Lung (tissue), 17 donors: ENCODE measurements at places on chromosomes 7 and 10. TPM values are rescaled to one million over a fixed set of nuclear protein-coding genes. Genes with fewer than 3 reads are reported as not detected.
A peak's percentile ranks its signal among the peaks of the same experiment; 100 is the strongest.

OR9A2 gene
- 0.82 TPM for total RNA-seq

FAM221A gene
- total RNA-seq = 18.3 TPM

ASIC3 gene
- 3.9 TPM for total RNA-seq

CDHR1 gene
- 0.46 TPM for total RNA-seq

ADIRF gene
- 171 TPM for total RNA-seq

HACD1 gene
- 16.6 TPM for total RNA-seq

FOXK1 gene
- total RNA-seq = 19.3 TPM

- H3K4me3 ChIP-seq = peak overlapping the region; percentile 60
- peak; percentile 82 for DNase-seq
- no peaks in the 10 kb centered on the region for H3K36me3 ChIP-seq
- no peaks in the 10 kb centered on the region for H3K4me1 ChIP-seq
- H3K27ac ChIP-seq = peak overlapping the region; percentile 81
These were observed 121.3 kb upstream of the WIPF3 start for GRCh38 chr7:29684787-29685650.

DNA sequence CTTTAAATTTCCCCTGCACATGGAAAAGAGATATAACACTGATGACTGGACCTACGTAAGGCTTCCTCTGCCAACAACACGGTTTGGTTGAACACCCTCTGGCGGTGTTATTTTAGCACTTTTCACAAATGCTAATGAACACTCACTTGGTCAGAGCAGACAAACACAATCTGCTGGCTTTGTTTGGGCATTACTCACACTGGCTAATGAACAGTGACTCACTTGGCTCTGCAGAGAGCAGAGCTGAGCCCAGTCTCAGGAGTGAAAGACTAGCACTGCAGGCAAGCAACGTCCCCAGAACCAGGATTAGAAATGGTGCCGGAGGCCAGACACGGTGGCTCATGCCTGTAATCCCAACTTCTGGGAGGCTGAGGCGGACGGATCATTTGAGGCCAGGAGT is 430.8 kb downstream of the PLXNA4 start:
- no peak for DNase-seq
- no peaks in the 10 kb centered on the region for H3K27me3 ChIP-seq
- no peaks in the 10 kb centered on the region for H3K36me3 ChIP-seq
- H3K4me3 ChIP-seq = no peak overlapping the region
- no peaks in the 10 kb centered on the region for H3K4me1 ChIP-seq

GRCh38 chr10:70561070-70561469 is 41.5 kb downstream of the PRF1 start:
- no peak overlapping the region for H3K27ac ChIP-seq
- peaks cover 15% of the 10 kb centered on the region for H3K4me1 ChIP-seq
- no peak overlapping the region for H3K4me3 ChIP-seq
- peaks cover 11% of the 10 kb centered on the region for H3K36me3 ChIP-seq

- H3K27ac ChIP-seq = no peak overlapping the region
- no peaks in the 10 kb centered on the region for H3K36me3 ChIP-seq
- H3K4me1 ChIP-seq = no peaks in the 10 kb centered on the region
- DNase-seq = no peak
- H3K27me3 ChIP-seq = no peaks in the 10 kb centered on the region
- no peak overlapping the region for H3K4me3 ChIP-seq
These were observed 429.9 kb downstream of the SORCS3 start for GRCh38 chr10:105070952-105071351.

GRCh38 chr7:11623093-11623678 is 208.8 kb downstream of the THSD7A start:
- no peak overlapping the region for H3K4me3 ChIP-seq
- H3K27ac ChIP-seq = no peak overlapping the region
- H3K4me1 ChIP-seq = no peaks in the 10 kb centered on the region

DNA sequence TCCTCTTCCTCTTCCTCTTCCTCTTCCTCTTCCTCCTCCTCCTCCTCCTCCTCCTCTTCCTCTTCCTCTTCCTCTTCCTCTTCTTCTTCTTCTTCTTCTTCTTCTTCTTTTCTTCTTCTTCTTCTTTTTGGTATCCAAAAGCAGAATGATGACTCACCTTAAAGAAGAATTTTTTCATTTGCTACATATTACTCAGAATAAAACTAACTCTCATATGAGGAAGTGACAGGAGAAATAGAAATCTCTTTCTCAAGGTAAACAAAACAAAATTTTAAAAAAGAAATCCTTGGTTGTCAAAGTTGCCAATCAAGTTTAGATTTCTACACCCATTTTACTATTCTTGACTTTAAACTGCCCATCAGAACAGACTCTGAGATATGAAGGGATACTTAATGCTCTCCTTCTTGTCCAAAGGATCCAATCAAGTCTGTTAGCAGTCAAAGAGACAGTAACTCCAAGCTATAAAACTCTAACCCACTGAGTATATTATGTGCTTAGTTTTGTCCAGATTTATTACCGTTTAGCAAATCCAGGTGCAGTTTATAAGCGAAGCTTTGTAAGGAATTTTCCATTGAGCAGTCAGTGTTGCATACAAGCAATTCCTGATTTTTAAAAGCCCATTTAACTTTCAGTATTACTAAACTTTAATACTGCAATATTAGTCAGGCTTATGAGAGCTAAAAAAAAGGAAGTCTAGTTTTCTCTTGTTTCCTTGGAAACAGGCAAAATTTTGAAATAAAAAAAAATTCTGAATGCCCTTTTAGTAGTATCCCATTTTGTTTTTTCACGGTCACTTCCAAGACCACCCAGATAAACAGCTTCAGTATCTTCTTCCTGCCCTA is 43.1 kb upstream of the SNX13 start:
- H3K36me3 ChIP-seq = no peaks in the 10 kb centered on the region
- no peak for DNase-seq
- no peaks in the 10 kb centered on the region for H3K27me3 ChIP-seq
- H3K27ac ChIP-seq = no peak overlapping the region
- no peak overlapping the region for H3K4me3 ChIP-seq

DNA sequence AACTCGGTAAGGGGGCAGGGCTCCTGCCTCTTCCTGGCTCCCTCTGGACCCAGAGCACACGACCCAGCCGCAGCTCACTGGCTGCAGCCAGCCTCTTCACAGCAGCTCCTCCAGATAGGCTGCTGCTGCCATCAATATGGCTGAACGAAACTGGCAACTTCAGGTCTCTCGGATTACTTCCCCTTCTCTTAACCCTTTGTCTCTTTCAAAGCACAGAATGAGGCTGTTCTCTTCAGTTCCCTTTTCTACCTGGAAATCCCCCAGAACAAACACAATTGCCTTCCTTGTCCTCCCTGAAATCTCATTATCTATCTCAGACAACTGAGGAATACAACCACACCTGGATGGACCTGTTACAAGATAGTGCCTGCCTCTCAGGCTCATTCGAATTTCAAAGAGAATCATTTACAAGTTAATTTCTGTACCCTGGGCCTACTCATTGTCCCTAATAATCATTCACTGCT is 193.4 kb upstream of the MBL2 start:
- H3K27me3 ChIP-seq = no peaks in the 10 kb centered on the region
- no peak overlapping the region for H3K27ac ChIP-seq
- no peaks in the 10 kb centered on the region for H3K4me1 ChIP-seq
- H3K36me3 ChIP-seq = no peaks in the 10 kb centered on the region
- no peak for DNase-seq

- DNase-seq = no peak
- H3K27me3 ChIP-seq = no peaks in the 10 kb centered on the region
- no peak overlapping the region for H3K27ac ChIP-seq
- no peaks in the 10 kb centered on the region for H3K36me3 ChIP-seq
These were observed 316.5 kb upstream of the PHF14 start for GRCh38 chr7:10657201-10657600.

- no peak for DNase-seq
- no peak overlapping the region for H3K4me3 ChIP-seq
- peaks cover 8% of the 10 kb centered on the region for H3K4me1 ChIP-seq
- no peaks in the 10 kb centered on the region for H3K36me3 ChIP-seq
- H3K27ac ChIP-seq = no peak overlapping the region
These were observed 63.1 kb downstream of the DLG5 start for GRCh38 chr10:77863446-77863845.

DNA sequence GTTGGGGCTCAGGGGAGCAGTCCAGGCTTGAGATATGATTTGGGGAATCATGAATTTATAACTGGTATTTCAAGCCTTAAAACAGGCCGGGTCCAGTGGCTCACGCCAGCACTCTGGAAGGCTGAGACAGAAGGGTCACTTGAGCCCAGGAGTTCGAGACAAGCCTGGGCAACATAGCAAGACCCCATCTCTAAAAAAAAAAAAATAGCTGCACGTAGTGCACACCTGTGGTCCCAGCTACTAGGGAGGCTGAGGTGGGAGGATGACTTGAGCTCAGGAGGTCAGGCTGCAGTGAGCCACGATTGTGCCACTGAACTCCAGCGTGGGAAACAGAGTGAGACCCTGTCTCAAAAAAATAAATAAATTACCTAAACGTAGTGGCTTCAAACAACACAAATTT is 81.7 kb upstream of the GTF2I start:
- peaks cover 9% of the 10 kb centered on the region for H3K4me1 ChIP-seq
- H3K27me3 ChIP-seq = no peaks in the 10 kb centered on the region
- H3K36me3 ChIP-seq = peaks cover 5% of the 10 kb centered on the region
- no peak for DNase-seq
- peak overlapping the region; percentile 39 for H3K27ac ChIP-seq
- H3K4me3 ChIP-seq = no peak overlapping the region

DNA sequence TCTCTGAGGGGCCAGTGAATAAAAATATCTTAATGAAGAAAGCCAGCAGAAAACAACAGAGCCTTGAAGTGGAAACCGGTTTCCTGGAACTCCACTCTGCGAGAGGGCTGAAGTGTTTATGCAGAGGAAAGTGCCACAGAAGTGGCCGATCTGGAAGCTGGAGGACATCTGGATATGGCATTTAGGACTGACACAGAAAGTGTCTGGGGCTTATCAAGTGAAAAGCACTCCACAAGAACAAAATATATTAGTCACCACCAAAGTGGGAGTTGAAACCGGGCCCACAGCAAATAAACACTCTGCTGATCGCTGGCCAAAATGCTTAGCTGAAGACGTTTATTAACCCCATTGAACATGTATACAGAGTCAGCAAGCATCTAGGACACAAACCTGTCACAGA is 7.8 kb downstream of the NOD1 start:
- H3K27me3 ChIP-seq = no peaks in the 10 kb centered on the region
- no peaks in the 10 kb centered on the region for H3K36me3 ChIP-seq
- DNase-seq = peak; percentile 91
- no peak overlapping the region for H3K4me3 ChIP-seq
- H3K27ac ChIP-seq = peak overlapping the region; percentile 95
- H3K4me1 ChIP-seq = peaks cover 69% of the 10 kb centered on the region

GRCh38 chr7:129664029-129665012 is 52.8 kb downstream of the NRF1 start:
- no peak overlapping the region for H3K27ac ChIP-seq
- peaks cover 4% of the 10 kb centered on the region for H3K36me3 ChIP-seq
- no peaks in the 10 kb centered on the region for H3K27me3 ChIP-seq
- peak; percentile 72 for DNase-seq
- H3K4me1 ChIP-seq = peaks cover 5% of the 10 kb centered on the region
- no peak overlapping the region for H3K4me3 ChIP-seq

DNA sequence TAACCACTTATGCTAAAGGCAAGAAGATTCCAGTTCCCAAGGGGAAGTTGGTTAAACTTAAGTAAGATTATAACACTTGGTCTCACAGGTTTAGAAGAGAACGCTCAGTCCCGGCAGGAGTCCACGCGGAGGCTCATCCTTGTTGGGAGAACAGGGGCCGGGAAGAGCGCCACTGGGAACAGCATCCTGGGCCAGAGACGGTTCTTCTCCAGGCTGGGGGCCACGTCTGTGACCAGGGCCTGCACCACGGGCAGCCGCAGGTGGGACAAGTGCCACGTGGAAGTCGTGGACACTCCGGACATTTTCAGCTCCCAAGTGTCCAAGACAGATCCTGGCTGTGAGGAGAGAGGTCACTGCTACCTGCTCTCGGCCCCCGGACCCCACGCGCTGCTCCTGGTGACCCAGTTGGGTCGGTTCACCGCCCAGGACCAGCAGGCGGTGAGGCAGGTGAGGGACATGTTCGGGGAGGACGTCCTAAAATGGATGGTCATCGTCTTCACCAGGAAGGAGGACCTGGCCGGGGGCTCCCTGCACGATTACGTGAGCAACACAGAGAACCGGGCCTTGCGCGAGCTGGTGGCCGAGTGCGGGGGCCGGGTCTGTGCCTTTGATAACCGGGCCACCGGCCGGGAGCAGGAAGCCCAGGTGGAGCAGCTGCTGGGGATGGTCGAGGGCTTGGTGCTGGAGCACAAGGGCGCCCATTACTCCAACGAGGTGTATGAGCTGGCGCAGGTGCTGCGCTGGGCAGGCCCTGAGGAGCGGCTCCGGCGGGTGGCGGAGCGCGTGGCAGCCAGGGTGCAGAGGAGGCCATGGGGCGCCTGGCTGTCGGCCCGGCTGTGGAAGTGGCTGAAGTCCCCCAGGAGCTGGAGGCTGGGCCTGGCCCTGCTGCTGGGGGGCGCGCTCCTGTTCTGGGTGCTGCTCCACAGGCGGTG is 3.8 kb downstream of the GIMAP1 start:
- H3K27ac ChIP-seq = no peak overlapping the region
- no peak for DNase-seq
- no peak overlapping the region for H3K4me3 ChIP-seq
- H3K36me3 ChIP-seq = no peaks in the 10 kb centered on the region

- H3K36me3 ChIP-seq = no peaks in the 10 kb centered on the region
- peak overlapping the region; percentile 53 for H3K27ac ChIP-seq
- no peak for DNase-seq
- H3K4me3 ChIP-seq = no peak overlapping the region
- no peaks in the 10 kb centered on the region for H3K4me1 ChIP-seq
These were observed 11.5 kb downstream of the GNAT3 start for GRCh38 chr7:80500325-80500724.

DNA sequence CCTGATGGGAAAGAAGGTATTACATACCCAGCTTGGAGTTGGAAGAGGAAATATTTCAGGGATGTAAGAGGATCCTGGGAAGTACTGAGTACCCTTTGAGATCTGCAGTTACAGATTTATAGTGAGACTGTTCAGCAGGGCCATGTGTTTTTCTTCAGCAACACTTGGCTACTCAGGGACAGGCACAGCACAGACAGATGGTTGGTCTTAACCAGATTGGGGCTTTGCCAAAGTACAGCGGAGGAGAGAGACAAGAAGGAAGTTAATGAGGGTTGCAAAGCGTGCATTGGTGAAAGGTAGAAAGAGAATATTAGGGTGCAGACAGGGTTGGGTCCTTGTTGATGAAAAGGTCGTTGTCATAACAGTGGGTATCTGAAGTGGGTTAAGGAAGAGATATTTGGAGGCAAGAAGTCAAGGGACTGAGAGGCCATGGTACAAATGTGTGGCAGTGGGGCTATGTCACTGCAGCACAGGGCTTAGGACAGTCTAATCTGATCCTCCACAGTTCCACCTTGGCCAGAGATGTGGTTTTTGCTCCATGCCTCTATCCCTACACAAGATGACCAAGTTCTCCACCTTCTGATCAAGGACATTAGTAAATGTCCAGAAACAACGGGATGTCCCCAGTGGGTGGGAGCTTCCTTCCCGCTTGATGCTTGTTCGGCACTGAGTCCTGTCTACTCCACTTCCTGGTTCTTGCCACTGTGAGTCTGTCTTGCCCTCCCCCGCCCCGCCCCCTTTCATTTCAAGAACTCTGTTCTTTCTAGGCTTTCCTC is 18.9 kb upstream of the DNAJC1 start:
- peaks cover 8% of the 10 kb centered on the region for H3K4me1 ChIP-seq
- H3K36me3 ChIP-seq = no peaks in the 10 kb centered on the region
- no peak overlapping the region for H3K4me3 ChIP-seq
- no peaks in the 10 kb centered on the region for H3K27me3 ChIP-seq
- H3K27ac ChIP-seq = no peak overlapping the region
- DNase-seq = peak; percentile 98

- no peak overlapping the region for H3K4me3 ChIP-seq
- no peaks in the 10 kb centered on the region for H3K36me3 ChIP-seq
- DNase-seq = no peak
These were observed 48.3 kb downstream of the ADCYAP1R1 start for GRCh38 chr7:31100445-31100844.
